OCI-LY7 (cell line): ENCODE measurements at places on chromosomes 5 and 9.

DNA sequence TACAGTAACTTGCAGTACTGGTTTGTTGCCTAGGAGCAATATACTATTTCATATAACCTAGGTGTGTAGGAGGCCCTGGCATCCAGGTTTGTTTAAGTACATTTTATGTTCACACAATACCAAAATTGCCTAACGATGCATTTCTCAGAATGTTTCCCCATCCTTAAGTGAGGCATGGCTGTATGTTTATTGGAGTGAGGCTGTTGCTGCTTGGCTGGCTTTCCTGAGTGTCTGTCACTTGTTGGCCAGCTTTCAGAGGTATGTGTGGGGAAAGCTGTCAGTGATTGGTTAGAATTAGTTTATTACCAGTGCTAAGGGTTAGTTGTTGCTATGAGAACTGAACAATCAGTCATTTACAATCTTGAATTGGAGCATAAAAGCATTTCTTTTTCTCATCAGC, 154.1 kb upstream of the CDH12 start:
- DNase-seq = no peak

- no peak for DNase-seq
These were observed 632.3 kb upstream of the TLE4 start for GRCh38 chr9:78939311-78940065.

DNA sequence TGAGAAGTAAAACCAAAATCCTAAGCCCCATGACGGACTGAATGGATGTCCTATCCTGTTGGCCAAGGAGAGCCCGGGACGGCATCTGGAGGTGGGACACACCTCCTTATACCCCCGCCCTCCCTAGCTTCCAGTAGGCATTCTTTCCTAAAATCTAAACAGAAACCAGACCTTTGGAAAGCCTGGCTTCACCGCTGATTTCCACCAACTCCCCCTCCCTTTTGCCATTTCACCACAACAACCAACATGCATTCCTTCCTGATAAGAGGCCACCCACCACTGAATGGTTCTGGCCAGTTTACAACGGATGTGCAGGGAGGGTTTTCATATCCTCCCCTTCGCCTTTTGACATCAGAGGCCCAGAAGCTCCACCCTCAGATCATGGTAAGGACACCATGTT, 9.2 kb upstream of the RARS1 start:
- DNase-seq = no peak

DNA sequence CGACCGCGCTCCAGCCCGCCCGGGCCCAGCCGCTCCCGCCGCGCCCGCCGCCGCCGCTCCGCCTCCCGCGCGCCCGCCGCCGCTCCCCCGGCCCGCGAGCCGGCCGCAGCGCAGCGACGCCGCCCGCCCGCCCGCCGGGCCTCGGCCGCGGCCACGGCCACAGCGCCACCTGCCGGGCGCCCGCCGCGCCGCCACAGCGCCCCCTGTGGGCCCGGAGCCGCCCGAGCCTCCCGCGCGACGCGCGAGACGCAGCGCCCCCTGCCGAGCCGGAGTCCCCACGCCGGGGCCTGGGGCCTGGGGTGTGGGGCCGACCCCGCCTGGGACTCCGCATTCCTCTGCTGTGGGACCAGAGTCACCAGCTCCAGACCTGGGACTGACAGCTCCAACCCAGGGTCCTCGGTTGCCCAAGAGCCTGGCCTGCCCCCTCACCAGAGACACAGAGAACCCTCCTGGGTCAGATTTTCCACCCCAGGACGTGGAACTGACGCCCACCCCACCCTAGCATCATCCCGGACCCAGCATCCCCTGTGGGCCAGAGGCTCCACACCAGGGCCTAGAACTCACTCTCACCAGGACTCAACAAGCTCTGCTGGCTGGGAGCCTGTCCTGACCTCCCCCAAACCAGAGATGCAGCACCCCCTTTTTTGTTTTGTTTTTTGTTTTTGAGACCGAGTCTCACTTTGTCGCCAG, at the start of gene RAPGEF1:
RAPGEF1 (minus strand) TSS at position 118 of the 690 bp plus-strand sequence. CDS start 246 bp downstream, outside the sequence.
- peak; percentile 84 for DNase-seq

DNA sequence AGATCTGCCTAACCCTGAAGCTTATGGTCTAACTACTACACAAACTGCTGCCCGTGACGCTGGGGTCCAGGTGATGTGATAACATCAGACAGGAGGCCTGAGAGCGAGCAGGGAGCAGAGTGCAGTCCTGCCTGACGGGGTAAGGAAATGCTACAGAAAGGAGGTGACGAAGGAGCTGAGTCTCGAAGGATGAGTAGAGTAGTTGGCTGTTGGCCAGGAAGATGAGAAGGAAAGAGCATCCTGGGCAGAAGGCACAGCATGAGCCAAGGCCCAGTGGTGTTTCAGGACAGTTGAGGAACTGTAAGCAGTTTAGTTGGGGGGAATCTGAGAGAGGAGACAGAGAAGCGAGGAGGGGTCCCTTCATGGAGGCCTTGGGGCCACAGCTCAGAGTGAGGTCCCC, 136.0 kb upstream of the TBC1D2 start:
- no peak for DNase-seq

- peak; percentile 11 for DNase-seq
These were observed 5.2 kb upstream of the RAPGEF6 start for GRCh38 chr5:131640043-131640856.

DNA sequence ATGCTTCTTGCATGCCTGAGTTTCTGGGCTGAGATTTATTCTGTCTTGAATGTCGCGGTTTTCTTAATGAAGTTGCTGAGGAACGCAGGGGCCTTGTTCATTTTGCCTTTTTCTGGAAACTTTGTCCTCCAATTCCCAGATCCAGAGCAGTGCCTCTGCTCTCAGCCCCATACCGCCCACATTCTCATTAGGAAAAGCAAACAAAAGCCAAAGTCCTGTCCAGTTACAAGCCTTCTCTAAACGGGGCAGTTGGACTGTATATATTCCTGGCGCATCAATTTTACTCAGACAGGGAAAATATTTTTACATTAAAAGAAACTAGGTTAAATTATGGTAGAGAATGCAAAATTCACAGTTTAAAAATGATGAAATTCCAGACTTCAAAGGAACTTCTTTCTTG, 1.2 kb upstream of the PSAT1 start:
- DNase-seq = no peak

GRCh38 chr9:21974722-21975409, 19.3 kb downstream of the CDKN2A start:
- no peak for DNase-seq

DNA sequence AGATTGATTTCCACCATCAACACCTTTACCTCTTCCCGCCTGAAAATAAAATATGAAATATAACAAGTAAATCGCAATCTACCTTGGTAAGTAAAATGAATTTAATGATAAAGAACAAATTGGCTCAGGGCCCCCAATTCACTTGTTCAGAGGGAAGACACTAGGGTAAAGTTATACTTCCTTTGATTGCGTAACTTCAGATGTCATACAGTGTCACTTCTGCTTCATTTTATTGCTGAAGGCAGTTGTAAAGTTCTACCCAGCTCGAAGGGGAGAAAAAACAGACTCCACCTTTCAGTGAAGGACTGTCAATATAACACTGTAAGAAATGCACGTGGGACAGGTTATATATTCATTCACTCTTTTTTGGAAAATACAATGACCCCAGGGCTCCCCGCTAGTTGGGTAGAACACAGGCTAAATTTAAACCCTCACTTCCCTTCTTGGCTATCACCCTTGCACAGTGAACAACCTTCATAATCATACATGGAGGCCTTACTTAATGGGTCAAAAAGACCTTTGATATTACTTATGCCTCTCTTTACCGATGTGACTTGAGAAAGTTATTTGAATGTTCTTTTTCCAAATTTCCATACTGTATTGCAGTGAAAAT, 848.8 kb downstream of the MAT2B start:
- no peak for DNase-seq

GRCh38 chr9:136571531-136571930, 25.7 kb upstream of the NOTCH1 start:
- DNase-seq = no peak

GRCh38 chr9:34379334-34380033, 2.8 kb upstream of the MYORG start:
- peak; percentile 88 for DNase-seq

- DNase-seq = no peak
These were observed 1076.5 kb upstream of the ARRDC3 start for GRCh38 chr5:92459654-92460053.

- no peak for DNase-seq
These were observed 613.7 kb downstream of the PRELID2 start for GRCh38 chr5:145221416-145221815.

DNA sequence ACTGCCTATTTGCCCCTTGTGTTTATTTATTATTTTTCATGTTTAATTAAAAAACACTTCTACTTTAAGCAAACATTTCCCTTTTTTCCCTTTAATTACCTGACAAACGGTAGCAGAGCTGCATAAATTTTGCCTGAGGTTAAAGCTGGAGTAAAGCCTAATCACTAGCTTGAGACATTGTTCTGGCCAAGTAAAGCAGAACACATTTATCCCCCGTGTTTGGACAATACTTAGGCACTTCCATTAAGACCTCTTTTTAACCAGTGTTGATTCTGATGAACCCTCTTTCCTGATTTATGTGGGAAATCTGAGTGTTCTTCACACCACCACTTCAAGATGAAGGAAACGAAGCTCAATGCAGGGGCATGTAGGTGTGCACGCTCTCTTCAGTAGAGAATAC, 54.5 kb downstream of the BNC2 start:
- DNase-seq = no peak

DNA sequence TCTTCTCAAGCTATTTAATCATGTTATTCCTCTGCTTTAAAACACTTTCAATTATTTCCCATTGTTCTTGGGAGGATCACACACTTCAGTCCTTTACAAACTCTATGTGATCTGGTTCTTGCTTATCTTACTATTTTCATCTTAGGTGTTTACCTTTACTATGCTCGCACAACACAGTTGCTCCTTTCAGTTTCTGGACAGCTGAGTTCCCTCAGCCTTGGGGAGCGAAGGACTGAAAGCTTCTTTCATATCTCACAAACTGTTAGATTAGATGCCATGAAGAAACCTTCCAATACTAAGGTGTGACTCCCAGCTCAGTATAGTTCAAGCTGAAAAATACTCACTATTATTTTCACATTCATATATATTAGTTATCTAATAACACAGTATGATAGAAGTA, 117.9 kb downstream of the CDC42SE2 start:
- DNase-seq = no peak

DNA sequence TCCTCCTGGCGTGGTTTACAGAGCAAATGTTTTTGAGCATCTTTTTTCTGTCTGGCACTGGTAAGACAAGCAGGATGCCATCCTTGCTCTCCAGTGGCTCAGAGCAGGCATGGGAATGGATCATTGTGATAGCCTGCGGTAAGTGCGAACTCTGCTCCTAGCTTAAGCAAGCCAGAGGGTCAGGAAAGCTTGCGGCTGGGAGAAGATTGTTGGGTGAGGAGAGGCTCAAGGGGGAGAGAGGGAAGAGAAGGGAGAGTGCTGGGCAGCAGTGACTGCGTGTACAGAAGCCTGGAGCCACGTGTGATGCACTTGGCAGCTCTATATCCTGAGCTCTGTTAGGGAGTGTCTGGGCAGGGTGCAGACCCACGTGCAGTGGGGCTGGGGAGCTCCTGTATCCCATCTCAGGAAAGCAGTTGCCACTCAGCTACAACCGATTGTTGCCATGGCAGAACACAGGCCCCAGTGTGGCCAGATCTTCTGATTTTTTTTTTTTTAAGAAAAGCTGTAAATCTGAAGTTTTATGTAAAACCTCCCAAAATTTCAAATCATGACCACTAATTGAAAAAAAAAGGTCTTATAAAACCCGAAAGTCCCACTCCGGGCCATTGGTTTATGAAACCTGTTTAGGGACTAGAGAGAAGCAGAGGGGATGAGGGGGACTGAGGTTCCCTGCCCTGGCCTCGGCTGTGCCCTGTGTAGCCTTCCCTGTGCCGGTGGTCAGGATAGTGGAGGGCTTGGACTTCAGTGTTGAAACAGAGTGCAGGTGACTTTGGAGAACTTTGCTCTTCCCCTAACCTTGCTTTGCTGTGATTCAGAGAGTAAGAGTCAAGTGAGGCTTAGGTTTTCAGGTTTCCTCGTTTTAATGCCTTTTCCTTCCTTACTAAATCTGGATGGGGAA, 67.3 kb downstream of the ZNF618 start:
- DNase-seq = no peak

- DNase-seq = peak; percentile 28
These were observed 615 bp downstream of the PSMD5 start for GRCh38 chr9:120841930-120842684.

GRCh38 chr9:123099042-123099441, 65.6 kb downstream of the GPR21 start:
- DNase-seq = no peak

DNA sequence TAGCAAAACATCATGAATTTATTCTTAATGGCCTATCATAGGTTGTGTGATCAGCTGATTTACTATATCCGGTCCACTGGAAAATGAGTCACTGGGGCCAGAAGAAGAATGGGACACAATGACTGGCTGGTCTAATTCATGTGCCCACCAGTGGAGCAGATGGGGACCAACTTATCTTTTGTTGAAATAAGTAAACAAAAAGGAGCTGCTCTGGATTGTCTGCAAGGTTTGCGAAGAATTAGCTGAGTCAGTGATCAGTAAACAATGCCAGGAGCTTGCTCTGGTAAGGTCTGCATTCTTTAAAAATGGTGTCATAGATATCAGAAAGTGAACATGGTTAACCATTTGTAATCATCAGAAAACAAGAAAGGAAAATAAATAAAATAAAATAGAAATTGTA, 128.0 kb downstream of the RASEF start:
- no peak for DNase-seq

DNA sequence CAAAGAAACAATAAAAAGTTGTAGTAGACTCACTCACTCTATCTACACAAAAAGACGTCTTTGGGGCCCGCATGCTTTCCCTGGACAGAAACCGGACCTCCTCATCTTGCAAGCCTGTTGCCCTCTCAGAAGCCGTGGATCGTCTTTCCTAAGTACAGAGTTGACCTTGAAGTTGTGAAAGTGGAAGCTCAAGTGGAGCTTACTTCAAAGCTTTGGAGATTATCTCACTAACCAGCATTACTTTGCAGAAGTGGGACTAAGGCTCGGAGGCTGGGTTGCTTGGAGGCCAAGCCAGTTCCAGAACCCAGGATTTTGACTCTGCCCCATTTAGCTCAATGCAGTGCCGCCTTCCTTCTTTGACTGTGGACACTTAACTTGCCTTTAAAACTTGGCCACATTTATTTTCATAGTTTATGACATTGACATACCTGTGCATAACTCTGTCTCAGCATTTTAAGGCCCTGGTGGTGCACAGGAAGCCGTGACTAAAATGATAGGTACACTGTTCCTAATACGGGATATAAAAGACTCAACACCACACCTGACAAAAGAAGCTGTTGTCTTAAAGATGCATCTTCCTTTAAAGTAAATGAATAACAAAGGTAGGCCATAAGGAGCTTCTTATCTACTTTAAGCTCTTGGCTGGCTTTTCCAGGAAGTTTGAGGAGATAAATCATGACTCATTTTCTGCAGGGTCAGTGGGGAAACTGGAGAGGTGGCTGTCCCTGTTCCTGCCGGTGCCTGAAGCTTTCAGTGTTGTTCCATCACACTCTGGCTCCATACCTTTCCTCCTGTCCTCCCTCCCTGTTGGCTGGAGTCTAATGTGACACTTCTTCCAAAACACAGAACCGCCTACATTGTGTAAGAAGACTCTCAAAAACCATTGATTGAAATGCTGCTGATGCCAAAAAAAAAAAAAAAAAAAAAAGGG, 10.7 kb downstream of the SLC25A25 start:
- no peak for DNase-seq
